Hypothalamus (tissue), 51 donors: ENCODE measurements at places on chromosomes 6 and 20.
A peak's percentile ranks its signal among the peaks of the same experiment; 100 is the strongest.

DNA sequence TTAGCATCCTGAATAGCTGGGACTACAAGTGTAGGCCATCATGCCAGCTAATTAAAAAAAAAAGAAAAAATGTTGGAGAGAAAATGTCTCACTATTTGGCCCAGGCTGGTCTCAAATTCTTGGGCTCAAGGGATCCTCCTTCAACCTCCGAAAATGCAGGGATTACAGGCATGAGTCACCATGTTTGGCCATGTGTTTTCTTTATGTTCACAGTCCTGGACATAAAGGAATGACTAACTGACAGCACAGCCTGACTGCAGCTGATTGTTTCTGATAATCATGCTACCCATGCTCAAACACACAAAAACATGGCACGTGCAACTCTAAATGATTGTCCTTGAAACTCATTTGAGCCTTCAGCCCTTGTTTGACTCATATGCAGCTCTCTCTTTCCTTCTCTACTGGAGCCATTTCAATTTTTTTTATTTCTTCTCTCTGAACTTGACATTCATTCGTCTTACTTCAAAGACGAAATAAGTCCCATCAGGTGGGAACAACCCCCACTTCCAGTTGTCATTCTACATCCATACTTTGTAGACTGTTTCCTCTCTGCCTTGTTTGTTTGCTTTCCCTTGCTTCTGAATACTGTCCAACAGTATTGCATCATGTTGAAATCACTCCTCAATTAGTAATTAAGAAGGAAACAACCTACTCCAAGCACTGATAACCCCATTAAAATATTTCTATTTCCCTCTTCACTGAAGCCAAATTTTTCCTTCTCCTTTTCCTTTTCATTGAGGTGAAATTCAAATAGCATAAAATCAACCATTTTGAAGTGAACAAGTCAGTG is 413.0 kb downstream of the BMP2 start:
- no peak for DNase-seq

GRCh38 chr6:37021356-37022129 is 16.1 kb downstream of the FGD2 start:
- DNase-seq: no peak

DNA sequence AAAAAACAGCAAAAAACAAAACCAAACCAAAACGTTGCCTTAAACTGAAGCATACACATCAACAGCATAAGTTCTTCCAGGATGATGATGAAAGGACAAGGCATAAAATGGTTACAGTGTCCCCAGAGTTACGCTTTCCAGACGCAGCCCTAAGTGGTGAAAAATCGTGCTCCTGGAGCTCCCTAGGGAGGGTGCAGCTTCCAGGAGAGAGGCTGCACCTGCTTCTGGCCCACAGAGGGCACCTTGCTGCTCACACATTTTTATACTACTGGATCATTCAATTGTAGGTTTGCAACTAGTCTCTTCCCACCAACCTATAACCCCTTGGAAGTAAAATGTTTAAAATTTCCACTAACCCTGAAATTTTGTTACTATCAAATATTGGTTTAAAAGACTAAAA is 115.0 kb downstream of the PRKN start:
- no peak for DNase-seq

DNA sequence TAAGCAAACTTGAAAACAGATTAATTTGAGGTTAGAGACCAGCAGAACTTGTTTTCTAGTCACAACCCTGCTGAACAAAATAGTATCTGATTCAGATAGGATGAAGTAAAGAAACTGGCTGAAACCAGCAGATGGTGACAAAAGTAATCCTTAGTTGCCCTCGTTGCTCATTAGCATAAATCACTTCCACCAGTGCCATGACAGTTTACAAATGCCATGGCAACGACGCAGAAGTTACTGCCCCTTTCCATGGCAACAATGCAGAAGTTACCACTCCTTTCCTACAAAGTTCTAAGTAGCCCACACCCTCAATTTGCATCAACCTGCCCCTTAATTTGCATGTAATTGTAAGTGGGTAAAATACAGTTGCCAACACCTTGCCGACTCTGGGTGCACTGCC is 23.7 kb downstream of the SNRPB start:
- DNase-seq: no peak

DNA sequence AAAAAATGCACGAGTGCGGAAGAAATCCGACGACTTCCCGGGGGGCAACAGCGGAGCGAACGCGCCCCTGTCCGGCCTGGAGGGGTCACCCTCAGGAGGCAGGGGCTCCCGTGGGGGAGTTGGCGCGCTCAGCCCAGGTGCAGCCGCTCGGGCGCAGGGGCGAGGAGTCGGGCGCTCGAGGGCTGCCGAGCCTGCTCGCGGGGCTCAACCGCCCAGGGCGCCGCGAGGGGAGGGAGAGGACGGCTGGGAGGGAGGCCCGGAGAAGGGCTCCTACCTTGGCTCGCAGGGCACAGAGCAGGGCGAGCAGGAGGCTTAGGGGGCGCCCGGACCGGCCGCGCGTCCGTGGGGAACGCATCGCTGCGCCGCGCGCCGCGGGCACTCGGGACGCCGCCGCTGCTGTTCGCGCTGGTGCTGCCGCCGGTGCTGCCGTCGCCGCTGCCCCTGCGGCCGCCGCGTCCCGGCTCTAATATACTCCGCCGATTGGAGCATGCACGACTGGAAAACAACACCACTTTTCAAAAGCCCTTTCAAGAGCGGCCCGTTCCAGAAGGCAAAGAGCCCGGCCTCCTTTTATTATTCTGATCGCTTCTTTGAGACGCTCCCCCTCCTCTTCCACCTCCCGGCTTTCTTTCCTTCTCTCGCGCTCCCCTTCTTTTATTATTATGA is 490 bp downstream of the JAG1 start:
- peak; percentile 41 for DNase-seq

- no peak for DNase-seq
These were observed 107.8 kb downstream of the DST start for GRCh38 chr6:56534680-56535419.

DNA sequence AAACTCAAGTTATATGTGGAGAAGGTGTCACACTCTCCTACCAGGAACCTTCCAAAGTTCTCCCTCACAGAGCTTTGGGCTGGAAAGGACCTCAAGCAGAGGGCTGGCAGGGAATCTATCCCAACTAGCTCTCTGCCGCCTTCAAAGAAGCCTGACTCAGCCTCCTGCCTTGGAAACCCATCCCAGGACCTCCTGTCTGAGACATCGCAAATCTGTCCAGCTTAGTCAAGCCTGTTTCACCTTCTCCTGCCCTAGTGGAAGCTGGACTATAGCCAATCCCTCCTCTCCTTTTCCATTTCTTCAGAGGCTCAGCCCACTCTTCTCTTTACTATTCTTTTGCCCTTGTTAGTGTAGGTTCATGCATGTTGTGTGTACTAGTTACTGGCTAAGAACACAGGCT is 48.2 kb upstream of the FOXP4 start:
- no peak for DNase-seq

DNA sequence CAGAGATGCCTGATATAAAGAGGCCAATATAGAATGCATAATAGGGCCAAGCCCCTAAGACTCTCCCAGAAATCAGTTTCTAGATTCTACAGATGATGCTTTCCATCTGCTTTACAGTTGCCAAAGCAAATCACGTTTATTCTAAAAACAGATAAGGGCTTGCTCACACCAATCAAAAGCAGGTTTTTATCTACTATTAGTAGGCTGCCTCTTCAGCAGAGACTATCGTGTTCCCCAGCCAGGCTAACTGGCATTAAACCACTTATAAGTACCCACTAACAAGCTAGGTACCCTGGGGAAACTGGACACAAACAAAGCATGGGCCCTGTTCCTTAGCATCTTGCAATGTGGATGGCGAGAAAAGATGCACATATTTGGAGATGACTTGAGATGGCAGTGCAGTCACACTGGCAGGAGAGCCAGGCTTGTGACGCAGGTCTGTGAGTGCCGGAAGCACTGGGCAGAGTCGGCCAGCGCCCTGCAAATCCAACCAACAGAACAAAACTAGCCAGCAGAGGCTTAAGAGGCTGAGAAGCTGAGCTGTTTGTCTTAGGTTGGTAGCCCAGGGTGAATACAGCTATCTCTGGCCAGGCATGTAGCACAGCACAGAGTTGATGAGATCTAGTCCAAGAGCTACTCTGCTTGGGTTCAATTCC is 73.4 kb downstream of the GFOD1 start:
- DNase-seq: no peak

DNA sequence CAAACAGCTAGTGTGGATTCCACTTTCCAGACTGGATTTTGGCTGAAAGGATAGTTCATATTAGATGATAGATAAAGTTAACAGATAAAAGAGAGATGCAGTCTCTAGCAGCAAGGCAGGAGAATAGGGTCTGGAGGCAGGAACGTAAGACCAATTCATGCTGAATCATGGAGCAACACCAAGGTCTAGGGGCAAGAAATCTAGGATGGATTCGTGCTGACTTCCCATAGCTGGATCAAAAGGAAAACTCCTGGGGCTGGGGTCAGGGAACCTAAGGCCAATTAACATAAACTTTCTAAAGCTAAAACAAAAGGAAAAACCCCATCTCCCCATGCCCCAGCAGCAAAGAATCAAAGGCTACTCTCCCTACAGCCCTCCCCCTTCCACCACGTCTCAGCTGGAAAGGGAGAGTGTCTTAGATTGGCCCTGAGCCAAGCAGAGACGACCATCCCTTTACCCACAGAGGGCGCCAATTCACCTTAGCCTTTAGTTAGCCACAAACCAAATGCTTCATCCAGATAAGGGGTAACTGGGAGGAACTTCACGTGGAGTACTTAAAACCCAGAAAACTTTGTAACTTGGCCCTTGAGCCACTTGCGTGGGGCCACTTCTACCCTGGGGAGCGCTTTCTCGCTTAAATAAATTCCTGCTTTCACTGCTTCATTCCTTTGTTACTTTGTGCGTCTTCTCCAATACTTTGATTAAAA is 7.6 kb downstream of the TREM1 start:
- no peak for DNase-seq

DNA sequence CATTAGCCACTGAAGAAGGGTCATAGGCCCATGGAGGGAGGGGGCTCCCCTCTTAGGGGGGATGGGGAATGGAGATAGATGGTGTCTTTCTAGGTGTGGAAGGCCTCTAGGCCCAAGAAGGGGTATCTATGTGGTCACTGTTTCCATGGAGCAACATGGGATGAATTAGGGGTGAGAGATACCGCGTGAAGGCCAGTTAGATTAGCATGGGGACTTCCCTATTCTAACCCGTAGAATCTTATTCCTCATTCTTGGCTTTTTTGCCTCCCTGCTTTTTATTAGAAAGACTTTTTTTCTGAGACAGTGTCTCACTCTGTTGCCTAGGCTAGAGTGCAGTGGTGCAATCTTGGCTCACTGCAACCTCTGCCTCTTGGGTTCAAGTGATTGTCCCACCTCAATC is 3.2 kb downstream of the RAB44 start:
- DNase-seq: no peak

DNA sequence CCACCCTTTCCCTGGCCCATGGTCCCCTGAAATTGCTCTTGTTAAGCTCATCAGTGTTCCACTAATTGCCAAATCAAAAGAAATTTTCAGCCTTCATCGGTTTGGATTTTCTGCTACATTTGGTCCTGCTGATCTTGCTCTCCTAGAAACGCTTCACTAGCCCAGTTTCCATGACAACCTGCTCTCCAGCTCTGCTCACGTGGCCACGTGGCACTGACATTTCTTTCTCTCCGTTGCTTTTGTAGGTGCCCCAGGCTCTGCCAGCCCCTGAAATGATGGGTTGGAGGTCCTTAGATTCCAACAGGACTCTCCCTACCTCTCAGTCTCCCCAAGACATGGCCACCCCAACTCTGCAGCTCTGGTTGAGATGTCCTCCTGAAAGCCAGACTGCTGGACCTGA is 45.8 kb upstream of the NNAT start:
- no peak for DNase-seq

GRCh38 chr6:100851819-100852218 is 29.3 kb downstream of the ASCC3 start:
- no peak for DNase-seq

- DNase-seq: no peak
These were observed 29.5 kb downstream of the SNX5 start for GRCh38 chr20:17938871-17939619.

- DNase-seq: no peak
These were observed 571 bp downstream of the ITCH start for GRCh38 chr20:34363465-34364222.

- DNase-seq: no peak
These were observed 154.6 kb downstream of the ZDHHC14 start for GRCh38 chr6:157535340-157536222.

DNA sequence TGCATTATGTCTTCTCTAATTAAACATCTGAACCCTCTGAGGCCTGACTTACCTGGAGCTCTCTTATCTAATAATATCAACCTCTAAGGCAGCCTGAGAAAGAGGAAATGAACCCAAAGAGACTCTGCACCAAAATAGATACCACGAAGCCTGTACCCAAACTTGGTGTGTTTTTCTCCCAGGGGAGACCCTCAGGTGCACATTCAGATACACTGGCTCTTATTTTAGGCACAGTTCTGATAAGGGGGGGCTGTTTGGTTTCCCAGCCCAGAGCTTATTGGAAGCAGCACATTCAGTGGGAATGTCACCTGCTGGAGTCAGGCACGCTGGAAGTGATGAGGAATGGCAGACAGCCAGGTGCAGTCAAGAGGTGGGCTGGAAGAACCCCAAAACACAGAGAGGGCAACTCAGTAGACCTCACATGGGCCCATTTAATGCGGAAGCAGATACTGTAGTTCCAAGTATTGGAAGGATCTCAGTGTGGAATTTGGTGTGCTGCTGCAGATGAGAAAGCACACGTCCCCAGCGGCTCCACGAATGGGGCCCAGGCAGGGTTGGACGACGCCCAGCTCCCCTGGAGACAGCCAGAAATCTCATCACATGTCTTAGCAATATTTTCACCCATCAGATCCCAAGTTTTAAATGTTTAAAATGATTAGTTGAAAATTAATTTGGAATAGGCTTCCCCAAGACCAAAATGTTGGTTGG is 9.7 kb upstream of the CCR6 start:
- DNase-seq: no peak

GRCh38 chr20:59042151-59042795 is at the start of gene PRELID3B:
PRELID3B (minus strand) TSS chr20:59042786; CDS start chr20:59042730, 56 bp downstream.
- no peak for DNase-seq

DNA sequence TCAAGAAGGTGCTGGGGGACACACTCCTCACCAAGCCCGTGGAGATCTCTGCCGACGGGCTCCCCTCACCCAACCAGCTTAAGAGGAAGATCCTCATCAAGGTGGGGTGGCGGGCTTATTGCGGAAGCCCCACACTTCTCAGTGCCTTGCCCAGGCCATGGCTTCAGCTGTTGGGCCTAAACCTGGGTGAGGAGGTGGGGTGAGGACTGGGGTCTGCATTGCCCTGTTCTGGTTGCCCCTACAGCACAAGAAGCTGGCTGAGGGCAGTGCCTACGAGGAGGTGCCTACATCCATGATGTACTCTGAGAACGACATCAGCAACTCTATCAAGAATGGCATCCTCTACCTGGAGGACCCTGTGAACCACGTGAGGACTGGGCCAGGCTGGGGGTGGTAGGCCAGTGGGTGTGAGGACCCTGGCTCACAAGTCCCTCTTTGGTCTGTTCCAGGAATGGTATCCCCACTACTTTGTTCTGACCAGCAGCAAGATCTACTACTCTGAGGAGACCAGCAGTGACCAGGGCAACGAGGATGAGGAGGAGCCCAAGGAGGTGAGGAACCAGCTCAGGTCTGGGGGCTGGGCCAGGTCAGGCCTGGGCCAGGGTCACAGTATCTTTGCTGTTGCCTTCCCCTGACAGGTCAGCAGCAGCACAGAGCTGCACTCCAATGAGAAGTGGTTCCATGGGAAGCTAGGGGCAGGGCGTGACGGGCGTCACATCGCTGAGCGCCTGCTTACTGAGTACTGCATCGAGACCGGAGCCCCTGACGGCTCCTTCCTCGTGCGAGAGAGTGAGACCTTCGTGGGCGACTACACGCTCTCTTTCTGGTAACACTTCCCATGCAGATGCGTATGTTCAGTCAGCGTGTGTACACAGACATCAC is 27.9 kb downstream of the PLCG1 start:
- DNase-seq: no peak
